Fibroblast of skin of left quadriceps (primary cell): ENCODE measurements at places on chromosomes 4 and X.
A peak's percentile ranks its signal among the peaks of the same experiment; 100 is the strongest.

DNA sequence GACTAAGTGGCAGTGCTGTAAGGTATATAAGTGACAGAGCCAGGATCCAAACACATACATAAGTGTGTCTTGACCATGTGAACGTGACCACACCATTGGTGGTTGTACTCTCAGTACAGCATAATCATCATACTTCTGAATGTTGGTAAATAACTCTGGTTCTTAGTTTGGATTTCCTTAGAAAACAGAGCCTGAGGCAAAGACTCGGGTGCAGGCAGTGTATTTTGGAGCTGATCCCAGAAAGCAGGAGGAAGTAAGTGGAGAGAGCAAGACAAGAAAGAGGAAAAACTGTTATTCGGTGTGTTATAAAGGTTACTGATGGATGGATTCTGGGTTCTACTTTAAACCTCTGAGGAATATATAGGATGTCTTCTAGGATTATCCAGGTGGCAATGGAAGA, 127.9 kb downstream of the SLC39A8 start:
- no peak for DNase-seq

- DNase-seq, result no peak
Observed at GRCh38 chrX:122566401-122566800, 617.7 kb upstream of the GRIA3 start.

GRCh38 chr4:23873717-23874535, 15.9 kb downstream of the PPARGC1A start:
- DNase-seq, result no peak

DNA sequence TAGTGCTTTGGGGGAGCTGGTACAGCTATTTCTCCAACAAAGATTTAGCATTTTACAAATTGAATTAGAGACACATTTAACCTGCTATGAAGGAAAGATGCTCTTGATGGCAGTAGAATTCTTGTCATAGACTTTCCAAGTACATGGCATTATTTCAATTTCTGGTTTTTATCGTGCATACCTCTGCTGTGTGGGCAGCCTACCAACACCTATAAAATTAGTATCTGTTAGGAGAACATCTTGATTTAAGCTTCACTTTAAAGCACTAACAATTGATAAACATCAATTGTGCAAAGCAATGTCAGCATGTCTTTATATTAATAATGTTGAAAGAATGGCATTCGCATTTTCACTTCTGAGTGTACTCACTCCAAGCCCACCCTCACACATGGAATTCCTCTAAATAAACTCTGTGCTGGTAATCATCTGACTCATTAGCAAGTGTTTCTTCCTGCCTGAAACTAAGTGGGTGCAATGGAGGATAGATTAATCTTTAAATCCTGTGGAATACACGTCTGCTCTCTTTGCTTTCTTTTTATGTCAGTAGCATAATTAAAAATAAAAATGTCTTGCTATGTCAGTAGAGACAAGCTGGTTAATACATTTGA, 279.8 kb upstream of the MAGEB18 start:
- DNase-seq, result peak; percentile 13

- DNase-seq, result no peak
Observed at GRCh38 chrX:111652719-111653118, 28.3 kb upstream of the ALG13 start.

DNA sequence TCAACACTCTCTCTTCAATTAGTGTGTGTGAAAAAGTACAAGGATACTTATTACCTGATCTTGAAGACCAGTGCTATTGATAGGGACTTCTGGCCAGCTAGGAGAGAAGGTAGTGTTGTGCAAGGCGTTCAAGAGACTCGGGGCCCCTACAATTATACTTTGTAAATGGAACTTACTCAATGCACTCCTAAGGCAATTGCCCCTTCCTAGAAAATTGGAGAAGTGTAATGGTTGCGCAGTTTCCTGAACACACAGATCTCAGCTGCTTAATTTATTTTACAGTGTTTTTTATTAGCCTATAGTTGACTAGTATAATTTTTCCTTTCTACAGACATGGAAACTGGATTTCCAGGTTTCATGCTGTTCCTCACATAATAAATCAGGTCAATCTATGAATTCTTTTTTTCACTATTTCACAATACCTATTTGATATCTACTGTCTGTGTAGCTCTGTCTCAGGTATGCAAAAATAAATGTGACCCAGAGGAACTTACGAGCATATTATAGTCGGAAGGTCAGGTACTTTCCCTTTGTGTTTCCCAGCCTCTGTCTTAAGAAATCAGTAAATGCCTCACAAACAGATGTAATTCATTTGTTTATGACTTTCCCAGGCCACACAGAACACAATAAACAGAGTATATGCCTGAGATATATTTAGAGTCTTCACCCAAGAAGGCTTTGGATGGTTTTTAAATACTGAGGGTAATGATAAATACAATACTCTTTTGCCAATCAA, 89.1 kb upstream of the TET2 start:
- DNase-seq, result no peak

DNA sequence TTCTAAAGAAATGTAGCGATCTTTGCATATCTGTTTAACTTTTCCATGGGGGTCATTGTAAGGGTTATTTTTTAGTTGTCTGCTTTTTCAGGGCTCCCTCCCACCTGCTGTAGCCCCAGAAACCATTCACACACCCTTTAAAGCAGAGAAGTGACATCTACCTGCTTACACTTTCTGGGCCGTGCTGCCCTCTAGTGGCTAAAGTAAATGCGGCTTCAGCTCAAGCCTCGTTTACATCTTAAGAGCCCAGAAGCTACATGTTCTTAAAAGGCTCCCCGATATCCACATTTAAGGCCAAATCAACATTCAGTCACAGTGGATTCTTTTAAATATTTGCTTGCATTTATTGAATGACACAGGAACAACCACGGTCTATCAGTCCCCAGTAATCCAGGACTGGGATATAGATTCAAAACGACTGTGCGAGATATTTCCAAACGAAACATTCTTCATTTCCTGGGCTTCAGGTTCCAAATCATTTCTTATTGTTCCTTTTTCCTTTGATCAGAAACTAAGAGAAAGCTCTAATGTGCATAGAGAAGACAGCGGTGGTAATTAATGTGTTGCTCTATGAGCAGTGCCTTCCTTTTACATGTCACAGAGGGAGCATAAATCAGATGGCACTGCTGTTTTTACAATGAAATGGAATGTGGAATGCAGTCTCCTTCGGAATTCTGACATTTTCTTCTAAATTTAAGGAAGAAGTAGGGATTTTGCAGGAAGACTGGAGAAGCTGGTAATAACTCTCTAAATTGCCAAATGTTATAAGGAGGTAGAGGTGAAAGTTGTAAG, 119.9 kb downstream of the RASGEF1B start:
- peak; percentile 59 for DNase-seq

DNA sequence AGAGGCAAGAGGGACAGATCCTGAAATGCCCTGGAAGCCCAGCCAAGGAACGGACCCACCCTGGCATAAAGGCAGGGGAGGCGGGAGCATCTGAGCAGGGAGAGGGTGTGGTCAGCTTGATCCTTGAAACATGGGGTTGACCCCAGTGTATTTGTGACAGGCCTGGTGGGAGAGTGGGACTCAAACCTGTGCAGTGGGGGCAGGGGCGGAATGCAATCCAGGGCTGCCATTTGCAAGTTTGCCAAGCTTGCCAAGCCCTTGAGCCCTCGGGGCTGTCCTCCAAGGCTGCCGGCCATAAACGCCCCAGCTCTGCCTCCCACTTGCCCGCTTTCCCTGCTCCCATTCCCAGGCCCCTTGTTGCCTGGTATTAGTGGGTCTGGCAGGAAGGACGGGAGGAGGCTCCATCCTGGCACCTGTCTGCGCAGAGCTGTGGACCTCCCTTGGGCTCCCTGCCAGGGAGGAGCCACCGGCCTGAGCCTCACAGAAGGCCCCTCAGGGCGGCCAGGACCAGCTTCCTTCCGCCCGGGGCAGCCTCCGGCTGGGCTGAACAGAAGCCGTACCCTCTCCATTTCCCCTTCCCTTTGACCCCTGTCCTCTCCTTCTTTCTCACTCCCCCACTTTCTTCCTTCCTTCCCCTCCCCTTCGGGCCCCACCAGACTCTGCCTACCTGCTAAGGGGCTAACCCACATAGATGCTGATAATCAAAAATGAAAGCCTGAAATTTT, 661 bp downstream of the S100P start:
- no peak for DNase-seq

GRCh38 chr4:158042591-158043030, 130.2 kb downstream of the GASK1B start:
- DNase-seq, result peak; percentile 62

GRCh38 chr4:138659037-138659811, 356.4 kb upstream of the NOCT start:
- no peak for DNase-seq

- DNase-seq, result no peak
Observed at GRCh38 chrX:16155581-16156096, 11.6 kb upstream of the MAGEB17 start.

GRCh38 chrX:51742586-51742985, 656 bp upstream of the GSPT2 start:
- DNase-seq, result no peak

DNA sequence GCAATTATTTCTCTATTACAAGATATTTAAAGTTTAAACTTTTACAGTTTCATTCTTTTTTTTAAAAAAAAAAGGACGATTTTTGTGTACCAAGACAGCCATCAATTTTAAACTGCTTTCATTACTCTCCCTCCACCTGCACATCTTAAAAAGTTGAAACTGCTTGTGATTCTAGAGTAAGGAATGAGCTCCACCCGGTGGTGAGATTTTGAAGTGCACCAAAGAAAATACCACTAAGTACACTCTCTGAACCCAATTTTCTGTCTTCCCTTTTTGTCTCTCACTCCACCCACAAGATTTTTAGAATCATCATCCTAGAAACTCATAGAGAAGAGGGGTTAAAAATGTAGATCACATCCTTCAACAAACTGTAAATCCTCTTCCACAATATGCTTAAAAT, 91.3 kb upstream of the WDR44 start:
- DNase-seq, result no peak

- DNase-seq, result no peak
Observed at GRCh38 chr4:183295711-183296110, 24.4 kb downstream of the CLDN22 start.

DNA sequence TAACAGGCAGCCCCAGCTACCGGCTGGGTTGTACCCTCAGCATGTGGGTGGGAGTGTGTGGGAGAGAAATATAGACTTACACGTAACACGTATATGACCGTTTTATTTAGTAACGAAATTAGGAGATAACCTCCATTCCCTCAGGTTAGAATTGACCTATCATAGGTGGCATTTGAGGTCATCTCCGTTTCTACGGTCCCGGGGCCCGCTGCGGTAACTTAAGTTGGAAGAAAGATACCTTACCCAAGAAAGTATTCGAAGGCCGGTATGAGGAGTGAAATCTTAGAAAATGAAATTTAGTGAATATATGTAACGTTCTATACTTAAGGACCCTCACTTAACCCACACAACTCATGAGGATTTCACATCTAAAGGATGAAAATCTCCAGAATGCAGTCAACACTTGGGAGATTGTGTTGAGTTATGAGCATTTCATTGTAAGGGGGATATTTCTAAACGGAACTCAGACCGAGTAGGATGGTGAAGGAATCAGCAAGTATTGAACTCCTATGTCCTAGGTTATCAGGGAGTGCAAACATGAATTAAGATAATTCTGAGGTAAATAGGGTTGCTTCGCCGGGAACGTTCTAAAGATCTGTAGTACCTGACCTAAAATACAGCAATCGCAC, 891 bp downstream of the CISD2 start:
- DNase-seq, result no peak

DNA sequence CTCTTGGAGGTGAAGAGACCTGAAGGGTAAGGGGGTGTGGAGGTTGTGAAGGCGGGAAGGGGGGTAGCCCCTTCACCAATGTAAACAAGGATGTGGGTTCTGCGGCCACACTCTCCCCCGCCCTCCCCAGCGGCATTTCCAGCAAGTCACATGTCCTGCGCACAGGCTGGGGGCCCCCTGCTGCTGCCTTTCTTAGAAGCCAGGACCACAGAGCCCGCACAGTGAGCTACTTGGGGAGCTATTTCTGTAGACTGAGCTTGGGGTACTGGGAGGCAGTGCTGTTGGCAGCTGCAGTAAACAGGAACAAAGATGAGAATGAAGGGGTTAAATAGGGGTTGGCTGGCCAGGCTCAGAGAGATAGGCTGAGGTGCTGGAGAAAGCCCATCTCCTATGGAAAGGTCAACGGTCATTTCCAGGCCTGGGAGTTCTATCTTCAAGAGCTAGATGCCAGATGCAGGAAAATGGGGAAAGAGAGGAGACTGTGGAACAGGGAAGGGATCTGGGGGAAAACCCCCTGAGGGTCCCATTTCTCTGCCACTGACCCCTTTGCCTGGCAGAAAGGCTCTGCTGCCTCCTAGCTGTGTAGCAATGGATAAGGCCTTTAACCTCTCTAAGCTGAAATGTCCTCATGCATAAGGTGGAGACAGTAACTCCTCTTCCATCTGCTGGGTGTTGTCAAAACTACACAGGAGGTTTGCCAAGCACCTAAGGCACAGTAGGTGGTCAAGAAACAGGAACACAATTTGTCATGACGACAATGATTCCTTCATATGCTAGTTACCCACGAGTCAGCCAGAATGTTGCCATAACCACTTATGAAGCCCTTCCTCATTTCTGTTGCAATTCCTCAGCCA, 18.5 kb upstream of the PIM2 start:
- peak; percentile 5 for DNase-seq

GRCh38 chrX:1265086-1265485, 3.5 kb upstream of the CSF2RA start:
- DNase-seq, result no peak

- DNase-seq, result no peak
Observed at GRCh38 chr4:1777822-1778641, 15.1 kb upstream of the FGFR3 start.

GRCh38 chr4:146023334-146023967, 84.8 kb upstream of the ZNF827 start:
- no peak for DNase-seq

DNA sequence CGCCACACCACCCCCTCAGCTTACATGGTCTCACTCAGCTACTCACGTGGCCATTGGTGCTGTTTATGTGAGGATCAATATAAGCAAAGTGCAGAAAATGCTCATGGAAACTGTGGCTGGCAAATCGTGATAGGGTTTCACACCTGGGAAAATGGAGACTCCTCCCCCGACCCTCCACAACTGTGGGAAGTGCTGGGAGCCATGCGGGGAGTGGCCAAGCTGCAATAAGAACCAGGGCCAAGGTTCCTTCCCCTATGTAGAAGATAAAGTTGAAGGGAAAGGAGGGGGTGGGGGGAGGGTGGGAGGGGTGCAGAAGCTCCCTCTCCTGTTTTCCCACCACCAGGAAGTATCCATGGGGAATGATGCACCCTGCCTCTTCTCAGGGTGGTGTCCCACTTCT, 145.5 kb upstream of the MAMLD1 start:
- no peak for DNase-seq

GRCh38 chrX:48956728-48957414, 536 bp downstream of the OTUD5 start:
- DNase-seq, result no peak

GRCh38 chr4:83308672-83309071, 24.1 kb upstream of the COQ2 start:
- DNase-seq, result no peak

GRCh38 chr4:25790024-25790423, 72.8 kb downstream of the SEL1L3 start:
- DNase-seq, result no peak

GRCh38 chr4:128565565-128566186, 243.8 kb upstream of the JADE1 start:
- no peak for DNase-seq

GRCh38 chr4:175614890-175615289, 197.2 kb downstream of the GPM6A start:
- DNase-seq, result no peak

GRCh38 chrX:121365572-121366161, 318.3 kb downstream of the GLUD2 start:
- no peak for DNase-seq

GRCh38 chrX:41600291-41600690, 88.5 kb upstream of the GPR34 start:
- DNase-seq, result peak; percentile 52
